ENCODE measurements at places on chromosomes 5 and 9.
A peak's percentile ranks its signal among the peaks of the same experiment; 100 is the strongest.

- DNase-seq: no peak
Observed at GRCh38 chr5:151202381-151203139, 21.3 kb downstream of the CCDC69 start.

DNA sequence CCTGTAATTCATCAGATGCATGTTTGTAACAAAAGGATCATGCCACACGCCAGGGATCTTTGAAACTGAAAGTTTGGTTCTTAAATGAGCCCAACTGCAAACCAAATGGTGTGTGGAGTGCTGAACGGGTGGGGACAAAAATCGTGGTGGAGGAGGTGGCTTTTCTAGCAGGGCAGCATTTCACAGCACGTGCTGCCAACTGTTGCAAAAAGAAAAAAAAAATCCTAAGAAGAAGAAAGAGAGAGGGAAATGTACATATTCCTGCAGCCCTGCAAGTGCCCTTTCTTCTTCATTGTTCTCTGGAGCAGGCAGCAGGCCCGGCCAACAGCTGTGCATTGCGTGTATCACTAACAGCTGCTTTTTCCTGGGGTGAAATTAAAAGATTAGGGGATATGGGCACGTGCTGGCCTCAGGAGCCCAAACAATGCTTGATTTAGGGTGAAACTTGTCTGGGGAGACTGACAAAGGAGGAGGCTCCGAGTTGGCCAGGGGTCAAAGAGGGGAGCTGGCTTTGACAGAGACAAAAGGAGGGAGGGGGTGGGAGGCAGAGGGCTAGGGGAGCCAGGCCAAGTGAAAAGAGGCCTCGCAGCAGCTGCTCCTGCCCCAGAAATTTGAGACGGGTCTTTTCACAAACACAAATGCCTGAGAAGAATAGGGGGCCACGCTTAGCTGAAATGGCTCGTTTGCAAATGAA is 73.0 kb downstream of the GADD45G start:
- DNase-seq: no peak

GRCh38 chr9:99113414-99114048 is 8.6 kb downstream of the TGFBR1 start:
- no peak for DNase-seq

- DNase-seq: no peak
Observed at GRCh38 chr9:93292288-93292615, 108.3 kb downstream of the WNK2 start.

- DNase-seq: no peak
Observed at GRCh38 chr9:18753904-18754303, 279.1 kb downstream of the SAXO1 start.

- peak; percentile 39 for DNase-seq
Observed at GRCh38 chr5:160506006-160507004, 84.7 kb downstream of the PTTG1 start.

- no peak for DNase-seq
Observed at GRCh38 chr9:133946840-133947486, 45.2 kb downstream of the VAV2 start.

DNA sequence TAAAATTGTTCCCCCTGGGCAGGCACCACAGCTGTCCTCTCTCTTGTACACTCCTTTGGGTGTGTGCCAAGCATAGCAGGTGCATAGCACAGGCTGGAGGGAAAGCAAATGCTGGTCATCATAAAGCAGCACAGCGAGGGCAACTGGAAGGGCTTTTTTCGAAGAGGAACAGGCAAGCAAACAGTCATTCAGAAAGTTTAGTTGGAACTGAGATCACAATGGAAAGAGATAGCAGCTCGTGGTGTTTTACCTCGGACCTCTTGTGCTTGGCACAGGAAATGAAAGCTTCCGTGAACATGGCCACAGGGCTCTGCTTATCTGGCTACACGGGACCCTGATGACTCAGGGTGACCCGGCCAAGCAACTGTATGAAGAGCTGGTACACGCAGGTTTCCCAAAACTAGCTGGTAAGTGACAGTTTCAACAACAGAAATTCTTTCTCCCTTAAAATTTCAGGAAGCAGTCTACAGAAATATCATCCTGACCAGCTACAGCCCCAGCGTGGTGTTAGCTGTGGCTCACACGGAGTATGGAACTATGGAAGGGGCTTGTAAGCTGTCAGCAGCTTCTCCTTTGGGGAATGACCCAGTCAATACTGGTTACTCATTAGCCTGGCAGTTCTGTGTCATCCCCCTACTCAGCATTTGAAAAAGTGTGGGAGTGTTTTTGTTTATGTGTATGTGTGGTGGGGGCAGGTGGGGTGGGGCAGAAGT is 48.1 kb downstream of the POC5 start:
- peak; percentile 16 for DNase-seq

DNA sequence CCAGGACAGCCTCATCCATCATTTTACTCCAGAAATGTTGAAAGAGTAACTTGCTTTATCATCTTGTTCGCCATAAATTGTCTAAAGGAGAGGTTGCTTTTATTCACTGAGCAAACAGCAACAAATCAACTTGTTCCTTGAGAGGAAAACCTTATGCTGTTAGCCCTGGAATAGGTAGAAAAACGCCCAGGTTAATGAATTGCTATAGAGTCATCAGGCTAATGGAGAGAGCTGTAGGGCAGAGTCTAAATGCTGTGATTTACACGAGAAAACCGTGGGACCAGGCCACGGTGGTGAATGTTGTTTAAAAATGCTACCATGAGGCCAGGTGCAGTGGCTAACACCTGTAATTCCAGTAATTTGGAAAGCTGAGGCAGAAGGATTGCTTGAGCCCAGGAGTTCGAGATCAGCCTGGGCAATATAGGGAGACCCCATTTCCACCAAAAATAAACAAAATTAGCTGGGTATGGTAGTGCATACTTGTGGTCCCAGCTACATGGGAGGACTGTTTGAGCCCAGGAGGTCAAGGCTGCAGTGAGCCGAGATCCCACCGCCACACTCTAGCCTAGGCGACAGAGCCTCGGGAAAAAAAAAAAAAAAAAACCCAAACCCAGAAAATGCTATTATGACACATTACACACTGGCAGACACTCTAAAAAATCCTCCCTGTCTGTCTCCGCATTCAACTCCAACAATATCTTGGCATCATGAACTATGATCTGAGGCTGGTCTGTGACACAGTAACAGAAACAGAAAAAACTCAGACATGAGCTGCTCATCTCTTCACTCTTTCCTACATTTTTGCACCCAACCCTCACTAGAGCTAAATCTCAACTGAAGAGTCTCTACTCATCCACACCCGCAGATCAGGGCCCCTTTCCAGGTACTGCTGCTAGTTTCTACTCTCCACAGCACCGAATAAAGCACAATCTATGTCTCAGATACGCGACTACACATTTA is 118.6 kb upstream of the RETREG1 start:
- no peak for DNase-seq

GRCh38 chr9:120917929-120918762 is 8.4 kb downstream of the TRAF1 start:
- no peak for DNase-seq

- no peak for DNase-seq
Observed at GRCh38 chr9:826500-827280, 14.8 kb upstream of the DMRT1 start.

GRCh38 chr9:71112866-71113265 is 8.6 kb downstream of the TRPM3 start:
- DNase-seq: no peak

DNA sequence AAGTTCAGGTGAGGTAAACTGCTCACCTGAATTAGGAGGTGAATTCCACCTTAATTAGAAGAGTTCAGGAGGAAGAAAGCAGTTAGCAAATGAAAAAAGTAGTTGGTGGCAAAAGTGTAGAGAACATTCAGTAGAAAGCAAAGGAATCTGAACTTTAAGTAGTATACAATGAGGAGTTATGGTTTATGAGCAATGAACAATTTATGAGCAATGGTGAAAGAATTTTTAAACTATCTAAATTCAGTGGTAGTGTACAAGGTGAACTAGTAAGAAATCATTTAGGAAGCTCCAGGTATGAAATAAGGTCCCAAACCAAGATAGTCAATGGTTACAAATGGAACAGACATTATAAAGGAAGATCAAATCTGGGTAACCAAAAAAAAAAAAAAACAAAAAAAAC is 3.1 kb downstream of the CETN3 start:
- no peak for DNase-seq

DNA sequence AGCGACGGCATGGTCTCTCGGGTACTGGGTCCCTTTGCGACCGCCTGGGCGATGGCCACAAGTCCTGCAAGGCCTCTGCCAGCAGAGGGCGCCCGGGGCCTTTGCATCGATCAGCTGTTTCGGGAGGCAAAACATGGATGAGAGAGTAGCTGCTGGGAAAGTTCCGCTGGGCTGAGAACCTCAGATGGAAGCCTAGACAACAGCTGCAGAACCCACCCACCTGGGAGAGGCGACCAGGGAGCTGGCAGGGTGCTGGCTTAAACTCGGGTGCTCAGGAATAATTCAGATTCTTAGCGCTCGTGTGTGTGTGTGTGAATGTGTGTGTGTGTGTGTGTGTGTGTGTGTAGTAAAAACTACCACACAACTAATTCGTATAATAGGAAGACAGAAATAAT is 50.0 kb downstream of the TRIM32 start:
- DNase-seq: peak; percentile 6

GRCh38 chr5:180460834-180461233 is 33.3 kb upstream of the CNOT6 start:
- no peak for DNase-seq

- DNase-seq: no peak
Observed at GRCh38 chr5:40619421-40619820, 60.3 kb upstream of the PTGER4 start.
